Frontal cortex (tissue), 4 donors: ENCODE measurements at places on chromosomes 4 and X. TPM values are rescaled to one million over a fixed set of nuclear protein-coding genes. Genes with fewer than 3 reads are reported as not detected.

GRCh38 chr4:101419336-101420135, 72.2 kb upstream of the PPP3CA start:
- no peak for DNase-seq

DNA sequence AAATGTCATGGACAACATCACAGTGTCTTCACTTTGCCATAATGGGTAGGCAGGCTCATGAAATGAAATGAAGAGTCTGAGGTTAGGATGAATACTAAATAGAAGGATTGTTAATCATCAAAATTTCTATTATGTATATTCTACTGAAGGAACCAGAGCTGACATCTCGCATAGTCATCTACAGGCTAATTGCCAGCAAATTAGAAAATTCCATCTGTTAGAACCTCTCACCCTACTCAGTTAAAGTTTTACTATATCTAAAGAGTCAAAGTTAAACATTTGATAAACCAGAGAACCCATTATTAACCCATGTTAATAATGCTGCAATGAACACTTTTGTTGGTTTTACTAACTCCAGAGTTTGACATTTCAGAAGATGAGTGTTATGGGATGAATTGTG, 114.6 kb downstream of the ARHGAP6 start:
- no peak for DNase-seq

DNA sequence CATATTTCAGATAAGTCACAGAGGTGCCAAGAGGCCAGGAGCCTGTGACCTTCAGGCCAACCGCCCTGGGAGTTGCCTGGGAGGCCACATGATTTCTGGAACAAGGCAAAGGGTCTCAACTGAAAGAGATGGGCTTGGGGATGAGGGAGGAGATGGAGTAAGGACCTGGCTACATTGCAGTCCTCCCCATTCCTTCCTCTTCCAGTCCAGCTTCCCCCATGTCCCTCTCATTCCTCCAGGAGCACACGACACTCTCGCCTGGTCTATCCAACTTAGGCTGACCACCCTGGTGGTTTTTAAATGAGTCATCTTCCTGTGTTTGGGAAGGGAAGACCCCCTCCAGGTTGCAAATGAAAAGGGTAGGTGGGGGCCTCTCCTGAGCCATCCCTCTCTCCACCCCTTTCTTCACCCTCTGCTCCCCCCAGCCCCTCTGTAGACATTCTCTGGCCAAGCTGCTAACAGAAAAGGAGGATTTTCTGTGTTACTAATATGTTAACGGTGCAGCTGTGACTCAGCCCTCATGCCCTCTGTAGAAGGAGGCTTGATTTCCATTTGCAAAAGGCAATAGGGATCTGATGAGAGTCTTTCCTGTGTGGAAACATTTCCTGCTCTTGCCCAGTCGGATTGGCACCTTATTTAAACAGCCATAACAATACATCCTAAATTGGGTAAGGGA, 79.2 kb downstream of the RTL5 start:
- no peak for DNase-seq

GRCh38 chr4:151389311-151389710, 19.7 kb upstream of the FHIP1A start:
- no peak for DNase-seq

GRCh38 chr4:88804234-88804633, 106.6 kb upstream of the NAP1L5 start:
- no peak for DNase-seq

- no peak for DNase-seq
Measured at GRCh38 chrX:110146521-110146920, 143.6 kb downstream of the TMEM164 start.

TMPRSS11E gene
- total RNA-seq, result not detected

DNA sequence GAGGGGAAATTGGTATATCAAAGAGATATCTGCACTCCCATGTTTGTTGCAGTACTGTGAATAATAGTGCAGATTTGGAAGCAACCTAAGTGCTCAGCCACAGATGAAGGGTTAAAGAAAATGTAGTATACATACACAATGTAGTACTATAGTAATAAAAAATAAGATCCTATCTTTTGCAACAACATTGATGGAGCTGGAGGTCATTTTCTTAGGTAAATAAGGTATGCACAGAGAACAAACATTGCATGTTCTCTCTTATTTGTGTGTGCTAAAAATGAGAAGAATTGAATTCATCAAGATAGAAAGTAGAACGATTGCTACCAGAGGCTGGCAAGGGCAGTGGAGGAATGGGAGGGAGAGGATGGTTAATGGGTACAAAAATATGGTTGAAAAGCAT, 117.9 kb upstream of the TRAM1L1 start:
- DNase-seq, result no peak

KIAA1210 gene
- under 0.01 TPM for total RNA-seq

HPGD gene
- total RNA-seq, result 5.7 TPM

GRCh38 chrX:43728966-43729365, 72.9 kb downstream of the MAOA start:
- DNase-seq, result no peak

DDX53 gene
- total RNA-seq, result not detected

GRCh38 chr4:88010966-88011365, 3.5 kb downstream of the PKD2 start:
- DNase-seq, result no peak

GRCh38 chrX:38664285-38664684, 102.9 kb downstream of the TSPAN7 start:
- DNase-seq, result peak; percentile 9

- DNase-seq, result no peak
Measured at GRCh38 chr4:4842476-4843441, 16.7 kb upstream of the MSX1 start.

GRCh38 chr4:25031077-25031621, 403 bp upstream of the LGI2 start:
- peak; percentile 42 for DNase-seq

IL3RA gene
- total RNA-seq, result 1.2 TPM

HSFX1 gene
- 1.2 TPM for total RNA-seq

DNA sequence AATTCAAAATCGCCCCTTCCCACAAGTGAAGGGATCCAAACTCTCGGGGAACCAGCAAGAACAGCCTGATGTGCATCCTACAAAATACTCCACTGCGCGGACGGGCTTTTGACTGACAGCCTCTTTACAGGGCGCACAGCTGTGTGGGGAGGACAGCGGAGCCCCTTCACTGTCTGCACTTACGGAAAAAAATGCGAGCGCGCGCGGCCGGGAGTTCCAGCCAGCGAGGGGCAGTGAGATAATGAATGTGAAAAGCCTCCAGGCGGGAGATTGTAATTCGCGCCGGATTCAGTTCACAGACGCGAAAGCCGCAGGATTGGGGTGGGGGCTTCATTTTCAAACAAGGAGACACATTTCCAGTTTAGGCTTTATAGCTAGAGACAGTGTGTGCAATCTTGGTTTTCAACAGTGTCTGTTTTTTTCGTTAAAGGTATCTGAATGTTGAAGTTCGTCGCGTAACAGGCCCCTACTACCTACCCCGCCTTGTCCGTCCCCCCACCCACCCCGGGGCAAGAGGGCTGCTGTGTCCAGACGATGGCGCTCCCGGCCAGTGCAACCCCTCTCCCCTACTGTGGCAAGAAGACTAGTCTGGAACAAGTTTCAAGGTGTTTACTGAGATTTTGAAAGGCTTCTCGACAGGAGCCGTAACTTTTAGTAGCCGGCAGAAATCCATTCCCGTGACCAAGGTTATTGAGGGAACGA, 1.7 kb upstream of the GPR50 start:
- no peak for DNase-seq

DNA sequence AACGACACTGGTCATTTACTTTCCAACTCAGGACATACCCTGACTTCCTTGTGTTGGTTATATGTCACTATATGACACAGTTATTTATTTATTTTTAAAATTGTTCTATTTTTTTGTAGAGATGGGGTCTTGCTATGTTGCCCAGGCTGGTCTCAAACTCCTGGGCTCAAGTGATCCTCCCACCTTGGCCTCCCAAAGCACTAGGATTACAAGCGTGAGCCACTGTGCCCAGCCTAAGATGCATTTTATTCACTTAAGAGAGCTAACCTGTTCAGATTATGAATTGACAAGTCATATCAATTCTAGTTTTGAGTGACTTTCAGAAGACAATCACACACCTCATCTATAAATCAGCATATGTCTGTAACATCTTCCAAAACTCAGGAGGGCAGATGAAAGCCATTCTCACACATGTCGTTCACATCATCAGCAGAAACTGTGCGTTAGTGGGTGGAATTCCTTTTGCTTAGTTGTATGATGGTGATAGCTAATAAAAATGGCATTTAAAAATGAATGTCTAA, 9.4 kb upstream of the RHOH start:
- no peak for DNase-seq

DNA sequence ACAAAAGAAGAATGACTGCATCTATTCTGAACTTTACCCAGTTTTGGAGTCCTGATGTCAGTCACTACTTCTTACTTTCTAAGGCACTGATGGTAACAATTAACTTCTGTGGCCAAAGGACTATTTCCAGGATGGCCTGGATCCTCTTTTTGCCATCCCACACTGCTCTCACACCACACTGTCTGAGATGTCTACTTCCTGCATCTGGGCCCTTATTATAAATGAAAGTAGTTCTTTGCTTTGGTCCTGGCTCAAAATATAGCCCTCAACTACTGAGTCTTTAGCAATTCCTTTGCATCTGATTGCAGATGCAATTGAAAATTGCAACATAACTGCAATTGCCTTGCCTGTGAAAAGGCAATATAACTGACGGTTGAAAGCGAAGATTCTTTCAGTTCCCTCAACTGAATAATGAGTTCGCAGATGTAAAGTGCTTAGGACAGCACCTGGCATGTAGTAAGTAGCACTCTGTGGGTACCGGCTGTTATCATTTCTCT, 44.2 kb downstream of the COQ2 start:
- no peak for DNase-seq

TNIP2 gene
- total RNA-seq, result 6.1 TPM

AKAP4 gene
- total RNA-seq, result not detected

FAM149A gene
- 31.0 TPM for total RNA-seq

DNA sequence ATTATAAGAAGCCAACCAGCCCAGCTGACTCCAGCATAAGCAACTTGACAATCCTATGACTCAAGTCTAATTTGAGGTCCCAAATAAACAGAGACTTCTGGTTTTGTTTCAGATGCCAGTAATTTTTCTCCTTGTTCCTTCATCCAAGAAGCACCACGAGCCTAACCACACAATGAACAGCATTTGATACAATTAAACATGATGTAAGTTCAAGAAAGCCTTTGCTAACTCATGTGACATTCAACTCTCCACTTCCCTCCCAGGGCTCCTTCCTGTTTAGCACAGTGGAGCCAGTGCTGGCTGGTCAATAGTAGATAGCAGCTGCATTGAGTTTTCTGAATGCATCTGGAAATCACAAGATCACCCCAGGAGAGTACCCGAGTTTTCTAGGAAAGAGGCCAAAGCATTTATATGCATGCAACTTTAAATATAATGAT, 206.3 kb downstream of the ARHGAP24 start:
- DNase-seq, result no peak

GRCh38 chr4:142379277-142380051, 466.6 kb downstream of the INPP4B start:
- no peak for DNase-seq

CT45A5 gene
- total RNA-seq, result not detected

GPRIN3 gene
- total RNA-seq, result 34.2 TPM

TMEM255A gene
- 1.6 TPM for total RNA-seq

GRCh38 chrX:24020306-24020876, 6.6 kb downstream of the KLHL15 start:
- DNase-seq, result no peak

- DNase-seq, result no peak
Measured at GRCh38 chrX:44899946-44900345, 27.0 kb downstream of the KDM6A start.

DNA sequence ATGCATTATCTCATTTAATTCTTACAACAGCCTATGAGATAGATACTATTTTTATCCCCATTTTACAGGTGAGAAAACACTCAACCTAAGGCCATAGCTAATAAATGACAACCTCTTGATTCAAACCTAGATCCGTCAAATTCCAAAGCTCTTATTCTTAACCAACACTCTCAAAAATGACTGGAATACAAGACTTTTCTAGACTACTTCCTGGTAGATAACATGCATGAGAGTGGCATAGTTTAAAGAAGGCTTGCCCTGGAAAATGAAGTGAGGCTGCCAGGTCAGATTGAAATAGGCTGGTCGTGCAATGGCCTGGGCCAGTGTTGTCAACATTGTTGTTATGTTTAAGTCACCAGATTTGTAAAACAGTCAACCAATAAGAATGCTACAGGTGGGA, 86.6 kb downstream of the DNAAF6 start:
- DNase-seq, result no peak

- no peak for DNase-seq
Measured at GRCh38 chrX:13469963-13470684, 99.3 kb upstream of the EGFL6 start.

- DNase-seq, result no peak
Measured at GRCh38 chr4:66404141-66404540, 733.9 kb upstream of the EPHA5 start.

BMPR1B gene
- total RNA-seq, result 8.2 TPM

SPINK2 gene
- not detected for total RNA-seq

CXCL5 gene
- total RNA-seq, result not detected

GRCh38 chr4:147786031-147786430, 54.1 kb downstream of the ARHGAP10 start:
- no peak for DNase-seq

DNA sequence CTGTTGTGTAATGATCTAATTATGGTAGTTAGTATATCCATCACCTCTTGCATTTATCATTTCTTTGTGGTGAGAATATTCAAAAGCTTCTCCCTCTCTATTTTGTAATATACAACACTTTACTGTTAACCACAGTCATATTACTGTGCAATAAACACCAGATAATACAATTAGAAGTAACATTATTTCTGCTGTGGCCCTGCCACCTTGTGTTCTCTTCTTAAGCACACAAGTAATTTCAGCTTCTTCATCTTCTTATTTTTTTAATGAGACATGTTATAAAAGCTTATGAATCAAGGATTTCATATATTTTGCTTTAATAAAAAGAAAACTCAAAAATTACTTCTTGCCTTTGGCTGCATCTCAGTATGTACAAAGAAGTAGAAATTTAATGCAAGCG, 675.2 kb upstream of the INTU start:
- no peak for DNase-seq

TMEM164 gene
- 6.9 TPM for total RNA-seq
